Naive thymus-derived CD8-positive, alpha-beta T cell (primary cell): ENCODE measurements at places on chromosomes 1 and 21.

GRCh38 chr21:40057331-40057730, 190.1 kb downstream of the PCP4 start:
- no peak for DNase-seq

DNA sequence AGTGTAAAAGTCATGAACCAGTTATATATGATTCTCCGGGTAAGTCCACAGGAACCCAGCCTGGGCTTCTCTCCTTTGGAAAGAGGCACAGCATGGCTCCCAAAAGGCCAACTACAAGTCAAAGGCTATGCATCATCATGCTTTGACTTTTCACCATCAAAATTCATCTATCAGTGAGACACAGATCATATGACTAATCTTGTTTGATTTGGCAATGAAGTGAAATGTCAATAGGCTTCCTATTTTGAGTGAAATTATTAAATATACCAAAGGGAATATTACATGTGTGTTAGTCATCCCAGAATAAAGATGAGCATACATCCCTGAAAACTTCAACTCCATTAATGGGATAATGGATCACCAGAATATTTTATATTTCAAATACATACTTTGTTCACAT, 83.5 kb upstream of the ADGRL2 start:
- no peak for DNase-seq

DNA sequence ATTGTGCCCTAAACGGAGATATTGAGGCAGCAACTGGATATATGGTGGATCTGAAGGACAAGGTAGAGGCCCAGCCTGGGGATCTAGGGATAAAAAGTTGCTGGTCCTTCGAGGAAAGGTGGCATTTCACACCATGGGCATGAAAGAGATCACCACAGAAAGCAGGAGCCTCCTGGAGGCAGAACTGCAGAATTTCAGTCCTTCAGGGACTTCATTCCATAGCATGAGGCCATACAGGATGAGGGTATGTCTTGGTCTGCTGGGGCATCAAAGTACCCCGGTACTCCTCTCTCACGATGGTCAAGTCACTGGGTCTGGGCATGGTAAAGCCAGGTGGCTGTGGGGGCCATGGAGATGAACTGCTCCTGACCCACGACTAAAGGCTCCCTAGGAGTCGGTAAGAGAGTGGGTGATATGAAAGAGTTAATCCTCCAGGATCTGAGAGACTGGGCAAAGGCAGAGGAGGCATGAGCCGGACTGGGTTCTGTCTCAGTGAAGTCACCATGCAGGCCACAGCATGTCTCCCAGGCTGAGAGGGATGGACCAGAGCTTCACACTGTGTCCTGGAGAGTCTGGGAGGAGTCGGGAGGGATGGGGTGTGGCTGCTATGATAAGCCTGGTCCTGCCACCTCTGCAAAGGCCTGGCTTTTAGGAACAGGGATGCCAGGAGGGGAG, 5.8 kb upstream of the SPRR5 start:
- no peak for DNase-seq

- peak; percentile 88 for DNase-seq
Measured at GRCh38 chr1:203287109-203287893, 18.0 kb upstream of the BTG2 start.

- no peak for DNase-seq
Measured at GRCh38 chr1:241696815-241697639, 44.9 kb downstream of the WDR64 start.

DNA sequence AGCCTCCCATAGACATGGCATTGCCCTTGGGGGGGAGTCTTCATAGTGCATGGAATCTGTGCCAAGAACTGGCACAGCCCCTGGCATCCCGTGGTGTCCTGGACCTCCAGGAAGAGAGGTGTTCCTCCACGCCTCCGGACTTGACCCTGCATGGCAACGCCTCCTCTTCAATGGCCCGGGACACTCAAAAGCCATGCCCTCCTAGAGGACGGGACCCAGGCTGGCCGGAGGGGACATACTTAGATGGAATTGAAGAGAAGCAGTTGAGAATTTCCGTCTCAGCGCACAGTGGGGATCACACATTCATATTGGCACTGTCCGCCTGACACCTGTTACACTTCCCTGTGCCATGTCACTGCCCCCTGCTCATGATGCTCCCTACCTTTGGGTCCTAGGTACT, 38.4 kb upstream of the TENT5C start:
- no peak for DNase-seq

GRCh38 chr1:27538793-27539192, 48.8 kb upstream of the WASF2 start:
- no peak for DNase-seq

DNA sequence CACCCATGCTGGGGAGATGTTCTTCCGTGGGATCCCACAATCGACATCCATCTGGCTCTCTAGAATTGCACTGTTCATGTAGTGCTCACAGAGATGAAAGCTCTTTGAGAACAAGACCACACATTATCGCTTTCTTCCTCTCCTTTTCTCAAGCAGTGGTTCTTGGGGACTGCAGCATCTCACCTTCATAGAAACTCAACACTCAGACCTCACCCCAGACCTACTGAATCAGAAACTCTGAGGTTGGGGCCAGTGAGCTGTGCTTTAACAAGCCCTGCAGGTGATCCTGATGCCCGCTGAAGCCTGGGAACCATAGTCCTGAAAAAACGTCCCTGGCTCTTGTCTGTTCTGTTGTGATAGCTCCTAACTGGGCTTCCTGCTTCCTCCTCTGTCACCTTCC, 251.3 kb upstream of the FGGY start:
- DNase-seq, result no peak

DNA sequence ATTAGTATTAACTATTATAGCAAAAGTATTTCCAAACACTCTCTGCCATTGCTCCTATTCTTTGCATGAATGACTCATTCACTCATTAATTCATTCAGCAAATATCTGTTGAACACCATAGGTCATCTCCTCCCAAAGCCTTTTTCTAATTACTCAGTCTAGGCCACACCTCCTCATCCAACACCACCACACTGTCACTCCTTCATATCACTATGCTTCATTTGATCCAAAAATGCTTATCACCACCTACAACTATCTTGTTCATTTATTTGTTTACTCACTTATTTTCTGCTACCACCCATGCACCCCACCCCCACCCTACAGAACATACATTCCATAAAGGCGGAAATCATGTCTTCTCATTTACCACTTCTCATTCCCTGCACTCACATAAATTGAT, 94.4 kb upstream of the TNFSF4 start:
- no peak for DNase-seq

GRCh38 chr1:231040800-231041718, 1.0 kb upstream of the FAM89A start:
- DNase-seq, result peak; percentile 11

GRCh38 chr1:12057382-12057781, 5.7 kb upstream of the TNFRSF8 start:
- peak; percentile 27 for DNase-seq

DNA sequence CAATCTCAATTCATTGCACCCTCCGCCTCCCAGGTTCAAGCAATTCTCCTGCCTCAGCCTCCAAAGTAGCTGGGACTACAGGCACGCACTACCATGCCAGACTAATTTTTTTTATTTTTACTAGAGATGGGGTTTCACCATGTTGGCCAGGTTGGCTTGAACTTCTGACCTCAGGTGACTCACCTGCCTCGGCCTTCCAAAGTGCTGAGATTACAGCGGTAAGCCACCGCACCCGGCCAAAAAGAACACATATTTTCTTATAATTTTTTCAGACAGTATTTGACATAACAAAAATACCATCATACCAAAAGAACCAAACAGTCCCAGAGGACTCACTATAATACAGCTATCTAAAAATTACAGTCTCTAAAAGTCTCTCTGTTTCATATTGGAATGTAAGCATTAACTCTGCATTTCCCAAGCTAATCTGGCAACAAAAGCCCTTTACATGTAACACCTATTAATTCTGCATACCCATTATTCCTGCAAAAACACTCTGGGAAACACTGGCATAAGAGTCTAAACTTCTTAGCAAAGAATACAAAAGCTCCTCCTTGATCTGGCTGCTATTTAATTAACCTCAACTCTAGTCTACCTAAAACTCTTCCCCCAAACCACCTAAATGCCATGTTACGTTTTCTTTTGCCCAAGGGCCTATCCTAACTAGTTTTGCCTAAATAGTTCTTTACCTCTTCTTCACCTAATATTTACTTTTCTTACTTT, 26.9 kb downstream of the WDR26 start:
- no peak for DNase-seq

GRCh38 chr1:165342587-165342986, 13.9 kb downstream of the LMX1A start:
- no peak for DNase-seq

- DNase-seq, result no peak
Measured at GRCh38 chr1:225890346-225891228, 1.6 kb upstream of the LEFTY1 start.

- DNase-seq, result no peak
Measured at GRCh38 chr1:43229826-43230780, 39.7 kb upstream of the TMEM125 start.

DNA sequence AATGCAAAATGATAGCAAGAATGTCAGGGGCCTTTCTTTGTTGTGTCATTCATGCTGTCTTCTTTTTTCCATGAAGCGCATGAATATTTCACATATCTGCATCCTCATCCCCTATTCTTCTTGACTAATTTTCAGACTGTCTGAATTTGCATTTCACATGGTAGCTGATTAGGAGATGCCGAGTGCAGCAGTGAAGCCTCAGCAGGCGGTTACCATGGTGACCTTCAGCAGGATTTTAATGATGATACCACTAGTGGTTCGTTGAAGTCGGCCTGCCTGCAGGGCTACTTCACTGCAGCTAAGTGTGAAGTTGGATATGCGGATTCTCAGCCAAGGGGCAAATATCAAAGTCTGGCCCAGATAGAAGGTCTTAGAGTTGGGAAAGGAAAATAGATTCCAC, 141.8 kb downstream of the NEK7 start:
- no peak for DNase-seq

DNA sequence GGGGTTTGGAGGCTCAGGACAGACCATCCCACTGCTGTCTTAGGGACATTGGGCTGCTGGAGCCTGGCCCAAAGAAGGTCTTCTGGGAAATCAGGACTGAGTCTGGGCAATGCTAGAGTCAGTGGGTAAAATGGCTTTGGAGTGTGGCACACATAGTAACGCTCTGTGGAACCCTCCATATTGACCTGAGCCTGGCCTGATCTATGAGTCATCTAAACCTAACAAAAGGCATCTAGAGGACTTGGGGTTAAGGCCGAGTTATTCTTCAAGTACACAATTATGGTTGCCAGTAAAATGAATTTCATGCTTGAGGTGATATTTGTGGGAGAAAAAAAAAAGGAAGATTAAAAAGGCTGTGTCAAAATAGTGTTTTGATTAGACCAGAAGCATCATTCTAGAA, 77.7 kb downstream of the ST6GALNAC5 start:
- DNase-seq, result no peak

- no peak for DNase-seq
Measured at GRCh38 chr1:30879126-30879786, 29.3 kb downstream of the SDC3 start.

DNA sequence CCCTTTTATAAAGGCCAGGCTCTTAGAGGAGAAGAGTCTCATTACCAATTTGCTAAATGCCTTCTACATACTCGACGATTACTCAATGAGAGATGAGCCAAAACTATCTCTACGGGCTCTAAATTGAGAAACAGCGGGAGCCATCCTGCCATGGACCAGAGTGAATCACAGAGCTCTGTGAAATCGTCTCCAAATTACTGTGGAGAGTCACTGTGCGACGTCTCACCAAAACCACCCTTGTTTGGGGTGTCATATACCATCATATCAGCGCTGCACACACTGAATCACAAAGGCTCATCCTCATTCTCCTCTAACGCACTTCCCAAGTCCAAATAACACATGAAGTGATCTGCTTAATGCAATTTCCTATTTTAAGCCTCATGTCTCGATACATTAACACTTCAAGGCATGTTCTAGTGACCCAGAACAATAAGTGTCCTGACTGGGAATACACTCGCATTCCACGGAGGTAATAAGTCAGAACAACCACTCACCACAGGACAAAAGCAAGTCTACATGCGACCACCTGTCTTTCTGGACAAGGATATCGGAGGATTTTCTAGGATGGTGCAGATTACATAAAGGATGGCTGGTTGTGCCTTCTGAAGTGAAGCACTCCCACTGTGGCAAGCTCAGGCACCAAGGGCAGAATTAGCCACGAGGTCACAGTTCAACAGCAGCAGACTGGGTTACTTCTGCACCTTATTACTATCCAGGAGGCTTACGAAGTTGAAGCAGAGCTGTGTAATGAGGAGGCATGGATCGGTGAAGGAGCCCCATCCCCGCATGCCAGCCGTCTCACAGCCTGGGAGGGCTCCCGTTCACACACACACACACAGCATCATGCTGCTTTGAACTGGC, 44.3 kb downstream of the NID1 start:
- no peak for DNase-seq

DNA sequence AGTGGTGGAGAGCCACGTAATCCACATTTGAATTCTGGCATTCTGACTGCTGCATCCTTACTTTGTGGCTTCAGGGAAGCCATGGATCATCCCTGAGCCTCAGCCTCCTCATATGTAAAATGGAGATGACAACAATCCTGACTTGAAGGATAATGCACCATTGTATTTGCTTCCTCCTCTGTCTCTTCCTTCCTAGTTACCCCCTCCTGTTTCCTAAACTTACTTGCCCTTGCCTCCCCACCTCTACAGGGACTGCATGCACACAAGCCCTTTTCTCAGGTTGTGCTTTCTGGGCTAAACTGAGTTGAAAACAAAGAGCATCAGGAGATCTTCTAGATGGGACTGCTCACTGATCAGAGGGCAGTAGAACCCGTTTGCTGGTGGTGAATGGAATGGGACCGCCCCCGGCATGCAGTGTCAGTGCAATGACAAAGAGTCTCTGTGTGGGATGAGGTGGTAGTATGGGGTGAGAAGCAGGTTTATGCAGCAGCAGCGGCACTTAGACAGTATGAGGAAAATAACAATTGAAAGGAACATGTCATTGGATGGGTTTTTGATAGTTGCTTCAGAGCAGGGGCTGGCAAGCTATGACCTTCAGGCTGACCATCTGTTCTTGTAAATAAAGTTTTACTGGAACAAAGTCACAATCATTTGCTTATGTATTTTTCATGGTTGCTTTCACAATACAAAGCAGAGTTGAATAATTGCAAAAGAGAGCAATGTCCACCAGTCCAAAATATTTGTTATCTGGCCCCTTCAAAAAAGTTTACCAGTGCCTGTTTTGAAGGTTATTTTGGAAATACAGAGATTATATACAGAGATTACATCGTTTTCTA, 6.1 kb upstream of the ADAMTS1 start:
- DNase-seq, result no peak

DNA sequence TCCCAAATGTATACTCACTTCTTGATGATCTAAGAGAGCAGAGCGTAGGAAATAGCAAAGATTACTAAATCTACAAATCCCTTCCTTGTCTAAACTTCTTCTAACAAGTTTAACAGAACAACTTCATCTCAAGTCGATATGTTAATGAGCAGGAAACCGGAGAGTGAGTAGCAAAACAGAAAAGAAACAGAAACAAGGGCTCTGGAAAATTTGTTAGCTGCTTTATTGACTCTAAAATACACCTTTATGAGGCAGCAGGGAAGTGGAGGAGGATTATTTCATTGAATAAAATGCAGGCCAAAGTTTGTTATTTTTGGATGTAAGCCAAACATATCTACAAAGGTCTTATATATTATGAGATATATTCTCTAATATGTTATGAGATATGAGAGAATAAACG, 192.4 kb downstream of the LRRIQ3 start:
- no peak for DNase-seq

GRCh38 chr1:40404670-40405462, 31.3 kb downstream of the SMAP2 start:
- DNase-seq, result peak; percentile 82
